Central memory CD8-positive, alpha-beta T cell (primary cell): ENCODE measurements at places on chromosomes 5 and 9.

DNA sequence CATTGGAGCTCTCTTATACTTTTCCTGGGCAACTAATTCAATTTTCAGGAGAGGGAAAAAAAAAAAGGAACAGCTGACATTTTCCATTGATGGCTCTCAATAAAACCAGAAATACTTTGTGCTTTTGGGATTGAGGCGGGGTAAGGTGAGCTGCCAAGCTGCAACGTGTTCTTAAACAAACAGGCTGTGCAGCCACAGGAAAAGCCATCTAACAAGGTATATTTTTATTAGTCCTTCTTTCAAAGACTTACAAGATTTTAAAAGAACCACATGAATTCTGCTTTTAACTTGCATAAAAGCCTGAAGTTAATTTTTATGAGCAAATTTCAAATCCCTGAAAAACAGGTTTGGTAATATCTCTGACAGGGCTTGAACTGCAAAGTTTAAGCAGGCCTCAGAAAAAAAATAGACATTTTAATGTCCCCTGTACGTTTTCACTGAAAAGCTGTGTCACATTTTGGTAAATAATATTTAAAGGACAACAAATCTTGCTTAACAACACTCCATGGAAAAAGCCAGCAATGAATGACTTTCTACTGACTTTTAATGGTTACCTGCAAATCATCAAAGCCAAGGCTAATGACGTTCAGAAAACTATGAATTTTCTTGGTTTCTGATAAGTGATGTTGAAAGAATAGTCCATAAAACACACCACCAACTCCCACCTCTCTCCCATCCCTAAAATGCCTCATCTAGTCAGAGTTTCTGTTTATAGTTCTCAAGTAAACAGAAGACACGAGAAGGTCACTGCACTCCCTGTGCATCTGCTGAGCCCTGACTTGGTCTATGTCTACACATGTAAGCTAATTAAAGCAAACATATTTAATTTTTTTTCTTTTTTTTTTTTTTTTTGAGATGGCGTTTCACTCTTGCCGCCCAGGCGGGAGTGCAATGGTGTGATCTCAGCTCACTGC is 433.6 kb downstream of the PIK3R1 start:
- DNase-seq = no peak

- peak; percentile 32 for DNase-seq
These were observed 831 bp downstream of the INPP5E start for GRCh38 chr9:136438548-136439480.

DNA sequence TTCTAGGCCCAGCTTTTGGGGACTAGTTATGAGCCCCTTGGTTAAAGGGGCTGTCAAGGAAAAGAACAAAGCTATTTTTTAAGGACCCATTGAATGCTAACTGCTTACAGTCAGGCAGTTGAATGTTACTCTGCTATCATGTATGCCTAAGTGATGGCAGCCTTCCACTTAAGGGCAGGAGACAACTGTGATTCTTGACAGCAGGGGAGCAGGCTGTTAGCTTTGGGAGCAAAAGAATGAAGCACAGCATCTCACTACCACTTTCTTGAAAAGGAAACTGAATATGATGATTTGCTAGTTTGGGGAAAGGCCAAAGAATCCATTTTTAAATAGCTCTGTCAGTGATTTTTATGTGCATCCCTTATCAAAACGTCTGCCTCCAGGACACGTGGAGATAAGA is 221.6 kb downstream of the SH3GL2 start:
- DNase-seq = no peak

DNA sequence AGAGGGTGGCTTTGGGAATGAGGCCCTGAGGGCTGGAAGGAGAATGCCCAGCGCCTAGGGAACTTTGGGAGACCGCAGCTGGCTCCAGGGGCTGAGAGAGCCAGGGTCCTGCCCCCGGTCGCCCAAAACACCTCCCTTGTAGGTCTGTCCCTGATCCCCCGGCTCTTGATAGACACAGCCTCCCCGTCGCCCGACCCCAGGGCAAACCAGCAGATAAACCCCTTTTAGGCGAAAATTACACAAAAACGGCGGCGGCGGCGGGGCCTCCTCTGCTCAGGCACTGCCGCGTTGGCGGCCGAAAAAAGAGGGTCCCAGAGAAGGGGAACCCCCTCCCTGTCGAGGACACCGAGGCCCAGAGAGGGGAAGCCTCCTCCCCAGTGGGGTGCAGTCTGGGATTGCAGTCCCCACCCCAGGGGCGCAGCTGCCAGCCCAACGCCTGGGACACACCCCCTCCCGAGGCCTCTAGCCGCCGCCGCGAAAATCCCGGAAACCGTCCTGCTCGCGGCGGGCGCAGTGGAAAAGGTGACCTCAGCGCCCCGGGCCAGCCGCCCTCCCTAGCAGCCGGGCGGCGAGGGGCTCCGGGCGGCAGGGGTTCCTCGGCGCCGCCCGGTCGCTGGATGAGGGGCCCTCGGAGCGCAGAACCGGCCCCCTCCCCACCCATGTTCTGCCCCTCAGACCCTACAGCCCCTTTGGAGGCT is 3.1 kb upstream of the BARX1 start:
- no peak for DNase-seq

DNA sequence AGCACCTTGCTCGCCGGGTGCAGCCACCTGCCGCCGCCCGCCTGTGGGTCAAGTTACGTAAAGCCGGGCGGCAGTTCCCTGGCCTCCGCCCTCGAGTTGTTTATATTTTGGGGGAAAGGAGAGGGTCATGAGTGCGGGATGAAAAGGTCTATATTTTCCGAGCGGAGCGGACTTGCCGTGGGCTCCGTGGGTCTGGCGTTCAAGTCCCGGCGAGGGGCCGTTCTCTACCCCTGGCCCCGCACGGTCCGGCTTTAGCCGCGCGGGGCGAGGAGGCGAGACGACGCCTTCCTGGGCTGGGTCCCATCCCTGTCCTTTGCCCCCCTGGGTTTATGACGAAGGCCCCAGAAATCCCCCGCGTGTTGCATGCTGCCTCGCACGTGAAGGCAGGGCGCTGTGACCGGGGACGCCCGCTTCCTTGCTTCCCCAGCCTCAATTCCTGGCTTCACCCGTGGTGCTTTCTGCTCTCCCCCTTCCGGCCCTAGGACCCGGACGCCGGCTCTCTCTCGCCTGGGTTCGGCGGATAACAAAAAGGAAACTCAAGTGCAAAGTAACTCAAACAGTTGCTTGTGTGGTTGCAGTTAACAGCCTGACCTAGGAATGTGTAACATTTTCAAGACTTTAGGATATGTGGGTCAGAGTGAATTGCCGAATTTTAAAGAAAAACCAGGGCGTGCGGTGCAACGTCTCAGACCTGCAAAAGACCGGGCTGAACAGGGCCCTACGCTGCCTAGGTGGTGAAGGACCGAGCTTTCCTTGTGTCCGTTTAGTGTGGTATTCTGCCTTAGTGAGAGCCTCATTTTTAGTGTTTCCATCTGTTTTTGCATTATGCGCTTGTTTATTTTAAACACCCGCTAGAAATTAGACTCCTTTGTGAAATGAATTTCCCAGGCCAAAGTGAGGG is 810 bp downstream of the VPS13A start:
- DNase-seq = peak; percentile 24

GRCh38 chr5:59207401-59207800 is 624.5 kb downstream of the RAB3C start:
- no peak for DNase-seq

DNA sequence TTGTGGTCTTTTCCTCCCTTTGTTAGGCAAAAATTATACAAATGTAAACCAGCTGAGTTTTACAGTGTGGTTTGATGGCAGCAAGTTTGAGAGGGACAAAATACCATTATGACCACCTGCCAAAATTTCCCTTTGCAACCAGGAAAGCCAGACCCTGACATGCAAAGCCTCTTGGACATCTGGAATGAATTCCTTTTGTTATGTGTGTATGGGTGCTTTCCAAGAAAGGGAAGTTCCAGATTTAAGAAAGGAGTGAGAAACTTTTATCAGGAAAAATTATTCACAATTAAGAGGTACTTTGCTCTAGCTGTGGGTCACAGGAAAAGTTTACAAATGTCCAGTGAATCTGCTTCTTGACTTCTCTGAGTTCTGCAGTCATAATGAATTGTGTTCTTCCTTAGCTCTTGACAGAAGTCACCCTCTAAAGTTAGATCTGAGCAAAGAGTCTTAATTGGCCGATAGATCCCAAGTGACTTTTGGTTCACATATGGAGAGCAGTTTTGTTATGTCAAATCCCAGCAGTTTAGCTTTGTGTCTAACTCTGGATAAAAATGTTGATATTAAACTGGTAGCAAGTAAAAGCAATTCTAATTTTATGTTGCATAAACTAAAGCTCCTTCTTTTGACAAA is 295.9 kb upstream of the ZNF608 start:
- DNase-seq = no peak

DNA sequence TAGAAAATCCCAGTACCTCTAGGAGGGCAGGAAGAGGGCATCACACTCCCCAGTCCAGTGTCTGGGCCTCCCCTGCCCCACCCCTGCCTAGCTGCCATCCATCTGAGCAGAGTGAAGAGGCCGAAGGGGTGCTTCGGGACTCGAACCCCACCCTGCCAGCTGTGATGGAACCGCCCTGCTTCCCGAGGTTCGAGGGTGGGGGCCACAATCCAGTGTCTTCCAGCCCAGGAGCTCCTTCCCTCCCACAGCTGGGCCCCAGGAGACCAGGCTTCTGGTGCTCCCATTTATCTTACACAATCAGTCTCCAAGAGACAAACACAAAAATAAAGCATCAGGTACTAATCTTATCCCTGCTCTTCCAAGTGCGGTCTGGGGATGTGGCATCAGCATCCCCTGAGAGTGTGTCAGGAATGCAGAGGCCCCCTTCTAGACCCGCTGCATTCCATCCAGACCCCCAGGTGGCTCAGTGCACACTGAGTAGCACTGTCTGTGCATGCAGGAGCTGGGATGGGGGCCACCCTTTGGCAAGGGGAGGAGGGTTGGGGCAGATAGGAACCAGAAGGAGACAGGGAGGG is 122.8 kb upstream of the TBC1D2 start:
- DNase-seq = no peak

DNA sequence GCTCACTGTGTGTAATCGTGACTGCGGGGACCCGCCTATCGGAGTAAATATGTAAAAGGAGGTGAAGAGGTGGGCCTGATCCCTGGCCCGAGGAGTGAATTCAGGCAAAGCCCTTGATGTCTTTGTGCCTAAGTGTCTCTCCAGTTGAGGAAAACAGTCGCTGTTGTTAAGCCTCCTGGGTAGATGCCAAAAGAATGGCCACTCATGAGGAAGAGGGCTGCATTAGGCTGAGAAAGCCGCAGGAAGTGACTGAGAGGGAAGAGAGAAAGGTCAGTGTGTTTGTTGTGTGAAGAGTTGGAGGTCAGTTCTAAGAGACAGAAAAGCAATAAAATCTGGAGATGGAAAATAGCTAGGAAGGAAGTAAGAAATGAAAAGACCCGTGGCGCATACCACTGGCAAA is 35.8 kb upstream of the PIP5K1B start:
- no peak for DNase-seq

DNA sequence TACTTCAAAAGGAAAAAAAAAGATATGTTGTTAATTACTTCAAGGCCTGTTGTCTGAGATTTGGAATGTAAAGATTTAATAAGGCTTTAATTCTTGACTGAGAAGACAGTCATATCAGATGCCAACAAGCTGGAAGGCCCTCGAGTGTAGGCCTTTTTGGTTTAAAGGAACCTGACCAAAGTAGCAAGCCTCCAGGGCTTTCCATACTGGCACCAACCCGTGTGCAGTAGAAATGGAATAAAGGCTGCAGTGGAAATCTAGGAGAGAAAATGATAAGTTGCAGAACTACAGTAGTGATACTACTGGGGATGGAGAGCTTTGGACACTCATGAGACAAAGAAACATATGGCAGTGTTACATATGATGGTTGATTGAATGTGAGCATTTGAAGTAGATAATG is 358.0 kb downstream of the TAF11L14 start:
- DNase-seq = no peak

DNA sequence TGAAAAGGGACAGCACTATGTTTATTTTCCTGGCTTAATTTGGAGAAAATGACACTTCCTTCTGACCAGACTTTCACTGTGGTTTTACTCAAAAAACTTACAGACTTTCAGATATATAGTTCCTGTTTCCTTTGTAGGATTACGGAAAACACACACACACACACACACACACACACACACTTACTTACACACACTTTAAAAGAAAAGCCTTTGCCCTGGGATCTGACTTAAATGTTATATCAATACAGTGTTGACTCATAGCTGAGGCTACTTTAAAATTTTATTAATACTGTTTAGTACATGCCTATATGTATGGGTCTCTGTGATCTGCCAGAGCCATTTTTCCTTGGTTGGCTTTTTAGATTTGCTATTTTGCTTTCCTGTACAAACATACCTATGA is 758.3 kb downstream of the DNAH5 start:
- no peak for DNase-seq

GRCh38 chr5:68730220-68730978 is 363.4 kb upstream of the SLC30A5 start:
- DNase-seq = no peak

GRCh38 chr9:133491656-133491925 is 12.7 kb upstream of the SLC2A6 start:
- DNase-seq = no peak

DNA sequence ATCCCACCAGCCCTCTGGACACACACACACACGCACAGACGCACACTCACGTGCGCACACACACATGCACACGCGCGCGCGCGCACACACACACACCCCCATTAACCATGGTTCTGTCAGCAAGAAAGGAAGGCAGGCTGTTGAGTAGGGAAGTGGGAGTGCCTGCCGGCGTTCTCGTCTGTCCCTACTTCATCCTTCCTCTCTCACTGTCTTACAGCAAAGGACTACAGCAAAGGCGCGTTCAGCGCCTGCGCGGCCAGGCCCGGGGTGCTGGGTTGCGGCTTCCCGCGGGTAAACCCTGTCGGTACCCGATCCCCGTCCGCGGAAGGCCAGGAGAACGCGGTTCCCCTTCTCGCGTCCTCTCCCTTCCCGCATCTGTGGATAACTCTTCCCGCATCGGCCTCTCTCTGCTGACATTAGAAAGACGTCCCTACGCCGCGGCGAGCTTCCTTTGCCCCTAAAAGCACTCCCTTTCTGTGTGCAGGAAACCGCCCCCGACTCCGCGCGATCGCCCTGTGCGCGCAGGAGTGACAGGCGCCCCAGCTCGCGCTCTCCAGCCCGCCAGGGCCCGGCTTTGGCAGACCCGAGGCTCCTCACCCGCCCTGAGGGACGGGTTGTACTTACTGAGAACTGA is 219.2 kb downstream of the AGTPBP1 start:
- no peak for DNase-seq

DNA sequence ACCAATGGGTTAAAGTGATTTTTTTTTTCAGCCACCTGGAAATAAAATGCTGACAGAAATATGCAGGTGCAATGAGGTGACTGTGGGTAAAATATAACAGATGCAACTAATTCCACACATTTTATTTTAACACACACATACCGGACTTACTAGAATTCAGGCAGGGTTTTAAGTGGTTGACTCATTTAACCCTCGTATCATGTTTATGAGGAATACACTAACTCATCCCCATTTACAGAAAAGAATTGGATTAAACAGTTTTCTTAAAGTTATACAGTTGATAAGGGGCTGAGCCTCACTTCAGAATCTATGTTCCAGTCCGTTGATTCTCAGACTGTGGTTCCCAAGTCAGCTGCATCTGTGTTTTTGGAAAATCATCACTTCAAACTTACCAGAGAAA is 207.5 kb downstream of the CHSY3 start:
- DNase-seq = no peak

GRCh38 chr5:157971571-157972216 is 112.7 kb upstream of the CLINT1 start:
- no peak for DNase-seq
